Activated naive CD8-positive, alpha-beta T cell treated with anti-CD3 and anti-CD28 coated beads for 36 hours (primary cell): ENCODE measurements at places on chromosomes 1 and 21.
A peak's percentile ranks its signal among the peaks of the same experiment; 100 is the strongest.

- DNase-seq = no peak
These were observed 106.3 kb downstream of the KCNT2 start for GRCh38 chr1:196501760-196502428.

DNA sequence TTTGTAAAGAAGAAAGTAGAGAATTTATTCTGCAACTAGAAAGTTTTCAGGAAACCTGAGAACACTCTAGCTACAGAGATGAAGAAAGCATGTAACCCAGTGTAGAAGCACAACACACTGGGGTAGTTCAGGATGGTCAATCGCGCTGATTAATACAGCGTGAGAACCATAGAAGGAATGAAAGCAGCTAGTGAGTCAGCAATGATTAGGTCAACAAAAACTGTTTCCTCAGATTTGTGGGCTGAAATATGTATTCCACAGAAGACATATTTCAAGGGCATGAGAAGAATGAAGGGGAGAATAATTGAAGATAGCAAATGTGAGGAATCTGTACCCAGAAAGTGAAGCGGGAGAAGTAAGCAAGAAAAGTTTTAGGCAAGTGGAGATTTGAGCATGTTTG lies 97.8 kb upstream of the ADGRL2 start:
- no peak for DNase-seq

DNA sequence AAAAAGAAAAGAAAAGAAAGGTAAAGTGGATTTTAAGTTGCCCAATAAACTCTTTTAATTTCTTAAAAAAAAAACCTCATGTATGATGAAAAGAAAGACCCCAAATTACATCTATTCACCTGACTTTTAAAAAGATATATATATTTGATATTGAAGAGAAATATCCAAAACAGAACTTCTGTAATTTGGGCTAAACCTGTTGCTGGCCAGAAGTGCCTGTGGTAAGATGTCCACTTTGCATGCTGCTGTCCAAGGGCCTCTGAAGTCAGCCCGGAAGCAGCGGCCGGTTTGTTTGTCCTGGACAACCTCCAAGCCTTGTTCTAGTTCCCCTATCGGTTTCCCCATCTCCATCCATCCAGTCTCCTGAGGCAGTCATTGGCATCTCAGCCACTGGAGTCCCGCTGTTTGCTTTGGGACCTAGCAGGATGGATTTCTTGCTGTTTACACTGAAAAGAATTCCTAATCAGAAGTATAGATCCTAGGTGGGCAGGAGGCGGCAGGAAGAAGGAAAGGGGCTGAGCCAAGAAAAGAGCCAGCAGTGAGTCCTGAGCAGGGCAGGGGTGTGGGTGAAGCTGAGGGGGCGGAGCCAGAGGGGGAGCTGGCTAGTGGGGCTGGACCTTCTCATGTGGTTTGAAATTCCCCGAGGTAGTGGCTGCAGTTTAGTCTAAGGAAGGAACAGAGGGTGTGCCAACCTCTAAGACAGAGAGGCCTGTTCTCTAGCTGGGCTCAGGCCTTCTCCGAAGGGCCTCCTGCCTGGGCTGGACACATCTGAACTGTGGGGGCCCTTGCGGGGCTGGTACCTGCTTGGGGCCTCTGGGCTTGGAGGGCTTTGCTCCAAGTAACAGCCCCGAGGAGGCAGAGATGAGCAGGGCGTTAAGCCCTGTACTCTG lies 3.3 kb downstream of the NCMAP start:
- DNase-seq = no peak

- DNase-seq = no peak
These were observed 276.3 kb upstream of the GJB5 start for GRCh38 chr1:34478515-34479076.

GRCh38 chr1:229217716-229218115 lies 53.2 kb upstream of the RAB4A start:
- DNase-seq = no peak

- DNase-seq = no peak
These were observed 348.7 kb downstream of the RPS6KC1 start for GRCh38 chr1:213399695-213400094.

- no peak for DNase-seq
These were observed 19.5 kb downstream of the FOXJ3 start for GRCh38 chr1:42315500-42315899.

DNA sequence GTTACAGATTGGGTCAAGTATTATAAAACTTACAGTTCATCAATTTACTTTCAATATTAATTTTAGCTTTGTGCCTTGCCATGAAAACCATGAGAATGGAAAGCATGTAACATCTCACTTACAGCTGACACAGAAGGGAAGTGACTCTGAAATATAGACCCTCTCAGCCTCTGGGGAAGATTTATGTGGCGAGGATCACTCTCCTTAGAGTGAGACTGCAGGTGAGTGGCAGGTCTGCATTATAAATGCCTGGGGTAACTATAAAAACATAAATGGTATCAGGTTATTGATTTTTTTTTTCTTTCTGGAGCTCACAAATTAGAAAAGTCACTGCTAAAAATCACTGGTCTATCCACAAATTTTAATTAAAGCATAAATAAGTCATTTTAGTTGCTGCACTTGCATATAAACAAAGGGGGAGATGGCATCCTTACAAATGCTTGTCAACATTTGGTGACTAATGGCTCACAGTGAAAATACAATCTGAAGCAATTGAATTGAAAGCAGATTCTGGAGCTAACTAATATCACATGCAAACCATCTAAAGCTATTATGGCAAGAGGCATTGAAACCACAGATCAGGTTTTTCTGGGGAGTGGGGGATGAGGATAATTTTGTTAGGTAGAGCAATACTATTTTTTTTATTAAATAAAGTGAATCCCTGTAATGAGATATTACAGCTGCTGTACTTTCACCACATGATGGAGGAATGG lies 200.9 kb downstream of the TM2D1 start:
- no peak for DNase-seq

DNA sequence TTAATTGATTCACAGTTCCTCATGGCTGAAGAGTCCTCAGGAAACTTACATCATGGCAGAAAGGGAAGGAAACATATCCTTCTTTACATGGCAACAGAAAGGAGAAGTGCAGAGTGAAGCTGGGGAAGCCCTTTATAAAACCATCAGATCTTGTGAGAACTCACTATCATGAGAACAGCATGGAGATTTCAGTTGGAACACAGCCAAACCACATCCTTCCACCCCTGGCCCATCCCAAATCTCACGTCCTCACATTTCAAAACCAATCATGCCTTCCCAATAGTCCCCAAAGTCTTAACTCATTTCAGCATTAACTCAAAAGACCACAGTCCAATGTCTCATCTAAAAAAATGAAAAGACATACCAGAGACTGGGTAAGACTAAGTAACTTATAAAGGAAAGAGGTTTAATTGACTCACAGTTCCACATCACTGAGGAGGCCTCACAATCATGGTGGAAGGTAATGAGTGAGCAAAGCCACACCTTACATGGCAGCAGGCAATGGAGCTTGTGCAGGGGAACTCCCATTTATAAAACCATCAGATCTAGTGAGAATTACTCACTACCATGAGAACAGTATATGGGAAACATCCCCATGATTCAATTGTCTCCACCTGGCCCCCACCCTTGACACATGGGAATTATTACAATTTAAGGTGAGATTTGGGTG lies 105.2 kb downstream of the MRPL39 start:
- peak; percentile 56 for DNase-seq

- no peak for DNase-seq
These were observed 140.0 kb downstream of the ETS2 start for GRCh38 chr21:38945545-38946245.
